ENCODE measurements at places on chromosomes 16 and 17.
A peak's percentile ranks its signal among the peaks of the same experiment; 100 is the strongest.

GRCh38 chr16:86902656-86903001 lies 324.3 kb downstream of the FOXL1 start:
- DNase-seq = no peak

- DNase-seq = no peak
These were observed 76.7 kb upstream of the CBX4 start for GRCh38 chr17:79915850-79916430.

DNA sequence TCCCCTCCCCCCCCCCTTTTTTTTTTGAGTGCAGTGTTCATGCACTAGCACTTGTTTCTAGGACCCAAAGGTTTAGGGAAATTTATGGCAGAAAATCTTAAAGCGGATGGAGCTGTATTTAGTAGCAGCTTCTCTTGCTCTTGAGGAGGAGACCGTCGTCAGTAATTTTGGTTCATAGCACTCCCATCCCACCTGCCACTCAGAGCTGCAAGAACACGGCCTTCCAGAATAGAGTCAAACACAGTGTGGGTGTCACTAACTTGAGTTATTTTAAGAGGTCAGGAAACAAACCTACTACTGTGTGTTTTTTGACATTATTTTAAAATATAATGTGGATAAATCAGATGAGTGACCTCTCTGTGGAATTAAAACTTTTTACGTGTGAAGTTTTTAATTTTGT lies 37.3 kb downstream of the SEC14L1 start:
- DNase-seq = no peak

GRCh38 chr16:53103811-53104210 lies 49.0 kb downstream of the CHD9 start:
- no peak for DNase-seq

GRCh38 chr17:20226814-20227482 lies 217.8 kb downstream of the SPECC1 start:
- DNase-seq = peak; percentile 65

- DNase-seq = no peak
These were observed 54.5 kb downstream of the TK2 start for GRCh38 chr16:66495440-66495839.

DNA sequence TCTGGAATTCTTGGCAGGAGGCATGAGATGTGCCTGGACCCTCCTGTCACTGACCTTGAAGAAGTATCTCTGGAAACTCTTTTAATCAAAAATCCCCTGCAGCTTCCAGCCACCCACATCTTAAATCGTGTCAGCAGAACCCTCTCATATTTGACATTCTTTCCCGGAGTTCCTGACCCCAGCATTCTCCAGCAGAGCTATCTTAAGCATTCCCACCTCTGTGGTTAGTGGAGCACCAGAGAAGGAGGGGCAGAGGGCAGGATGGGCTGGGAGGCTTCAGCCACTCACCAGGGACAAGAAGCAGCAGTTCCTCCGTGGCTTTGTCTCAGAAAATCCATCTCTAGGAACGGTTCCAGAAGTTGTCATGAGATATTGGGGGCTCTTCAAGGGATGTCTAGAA lies 149.9 kb downstream of the RGS9 start:
- no peak for DNase-seq

- no peak for DNase-seq
These were observed 3.4 kb upstream of the CMTM4 start for GRCh38 chr16:66699898-66700297.

DNA sequence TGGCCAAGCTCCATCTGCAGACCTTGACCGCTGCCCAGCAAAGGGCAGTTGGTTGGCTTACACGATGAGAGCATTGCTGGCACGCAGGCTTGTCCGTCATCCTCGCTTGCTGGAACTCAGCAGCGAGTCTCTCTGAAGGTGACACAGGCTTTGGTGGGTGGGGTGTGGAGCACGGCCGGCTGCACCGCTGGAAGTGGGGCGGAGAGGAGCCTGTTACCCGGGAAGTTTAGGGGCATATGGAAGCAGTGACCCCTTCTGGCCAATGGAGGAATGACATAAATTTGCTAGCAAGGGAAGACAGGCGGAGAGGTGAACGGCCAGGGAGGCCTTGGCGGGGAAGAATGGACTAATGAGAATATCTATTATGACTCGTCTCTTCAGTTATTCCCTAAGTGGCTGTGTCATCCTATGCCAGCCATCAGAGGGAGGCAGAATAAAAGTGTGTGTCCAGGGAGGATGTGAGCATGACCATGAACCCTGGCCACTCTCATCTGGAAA lies 65.9 kb upstream of the SDK2 start:
- peak; percentile 70 for DNase-seq

GRCh38 chr17:38980490-38981217 lies 13.5 kb upstream of the FBXO47 start:
- DNase-seq = no peak

DNA sequence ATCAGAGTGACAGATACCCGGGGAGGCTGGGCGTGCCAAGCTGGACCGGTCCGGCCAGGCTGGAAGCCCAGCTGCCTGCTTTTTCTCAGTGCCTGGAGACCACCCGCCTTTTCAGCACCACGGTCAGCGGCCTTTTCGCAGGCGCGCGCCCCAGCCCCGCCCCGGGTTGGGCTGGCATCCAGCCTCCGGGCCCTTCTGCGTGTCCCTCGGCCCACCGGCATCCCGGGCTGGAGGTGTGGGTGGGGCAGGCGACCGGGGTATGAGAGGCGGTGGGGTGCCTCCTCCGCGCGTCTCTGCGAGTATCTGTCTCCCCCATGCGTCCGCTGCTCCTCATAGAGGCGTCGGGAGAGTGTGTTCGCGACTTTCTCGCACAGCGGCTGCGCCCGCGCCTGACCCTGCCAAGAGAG lies 102.5 kb downstream of the MRM1 start:
- no peak for DNase-seq

GRCh38 chr17:42422958-42423712 lies at the start of gene CAVIN1:
Gene CAVIN1, minus strand, starts transcription at chr17:42423256. Its CDS starts 159 bp downstream, at chr17:42423097.
- no peak for DNase-seq

GRCh38 chr17:59502800-59503199 lies 62.6 kb upstream of the DHX40 start:
- no peak for DNase-seq

DNA sequence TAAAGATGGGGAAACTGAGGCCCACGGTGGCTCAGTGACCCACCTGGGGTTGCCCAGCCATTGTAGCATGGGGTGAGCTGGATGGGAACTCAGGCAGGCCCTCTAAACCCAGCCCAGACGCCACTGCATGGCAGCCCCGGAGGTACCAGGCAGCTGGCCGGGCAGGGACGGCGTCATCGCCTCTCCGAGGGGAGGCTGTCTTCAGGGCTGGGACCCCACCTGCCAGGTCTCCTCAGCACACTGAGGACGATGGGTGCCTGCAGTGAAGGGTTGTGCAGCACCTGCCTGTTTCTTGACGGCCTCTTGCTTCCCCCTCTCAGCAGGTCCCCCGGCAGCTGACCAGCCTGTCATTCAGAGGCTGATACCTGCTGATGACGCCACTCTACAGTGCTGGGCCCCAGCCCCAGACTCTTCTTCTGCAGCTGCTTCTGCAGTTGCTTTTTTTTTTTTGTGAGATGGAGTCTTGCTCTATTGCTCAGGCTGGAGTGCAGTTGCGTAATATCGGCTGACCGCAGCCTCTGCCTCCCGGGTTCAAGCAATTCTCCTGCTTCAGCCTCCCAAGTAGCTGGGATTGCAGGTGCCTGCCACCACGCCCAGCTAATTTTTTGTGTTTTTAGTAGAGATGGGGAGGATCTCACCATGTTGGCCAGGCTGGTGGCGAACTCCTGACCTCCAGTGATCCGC lies 24.7 kb downstream of the RNF213 start:
- no peak for DNase-seq

- DNase-seq = no peak
These were observed 23.4 kb downstream of the MBTPS1 start for GRCh38 chr16:84093120-84093878.

DNA sequence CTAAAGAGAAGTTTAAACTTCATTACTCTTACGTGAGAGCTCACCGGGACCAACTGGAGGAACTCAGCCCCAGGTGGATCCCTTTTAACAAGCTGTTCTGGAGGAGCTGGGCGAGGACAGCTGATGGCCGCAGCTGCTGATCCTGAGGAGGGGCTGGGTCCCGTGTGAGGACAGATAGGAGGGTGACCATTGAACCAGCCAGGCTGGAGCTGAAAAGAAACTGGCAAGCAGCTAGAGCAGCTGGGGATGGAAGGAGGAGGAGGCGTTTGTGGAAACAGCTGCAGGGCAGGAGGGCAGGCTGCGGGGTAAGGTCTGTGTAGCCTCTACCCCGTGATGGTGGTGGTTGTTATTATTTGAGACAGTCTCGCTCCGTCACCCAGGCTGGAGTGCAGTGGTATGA lies 119.5 kb downstream of the AATF start:
- DNase-seq = no peak
